Fibroblast of the conjunctiva (primary cell): ENCODE measurements at places on chromosomes 3 and 15.

DNA sequence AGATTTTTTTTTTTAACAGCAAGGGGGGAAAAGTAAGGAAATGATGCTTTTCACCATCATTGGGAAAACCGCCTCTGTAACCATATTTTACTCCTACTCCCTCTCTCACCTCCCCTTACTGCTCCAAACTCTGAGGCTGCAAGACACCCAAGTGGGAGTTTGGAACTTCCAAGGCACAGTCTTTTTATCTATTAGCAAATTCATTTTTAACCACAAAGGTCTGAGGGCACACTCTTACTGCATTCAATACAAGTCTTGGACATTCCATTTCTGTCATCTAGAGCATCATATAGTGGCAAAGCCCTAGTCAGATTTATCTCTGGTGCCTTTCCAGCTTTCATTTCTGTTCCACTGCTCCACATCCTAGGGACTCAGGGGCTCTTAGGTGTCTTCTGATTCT is 13.2 kb downstream of the FAM162A start:
- DNase-seq, result no peak

- DNase-seq, result no peak
These were observed 20.7 kb upstream of the ADAMTS9 start for GRCh38 chr3:64708456-64708855.

DNA sequence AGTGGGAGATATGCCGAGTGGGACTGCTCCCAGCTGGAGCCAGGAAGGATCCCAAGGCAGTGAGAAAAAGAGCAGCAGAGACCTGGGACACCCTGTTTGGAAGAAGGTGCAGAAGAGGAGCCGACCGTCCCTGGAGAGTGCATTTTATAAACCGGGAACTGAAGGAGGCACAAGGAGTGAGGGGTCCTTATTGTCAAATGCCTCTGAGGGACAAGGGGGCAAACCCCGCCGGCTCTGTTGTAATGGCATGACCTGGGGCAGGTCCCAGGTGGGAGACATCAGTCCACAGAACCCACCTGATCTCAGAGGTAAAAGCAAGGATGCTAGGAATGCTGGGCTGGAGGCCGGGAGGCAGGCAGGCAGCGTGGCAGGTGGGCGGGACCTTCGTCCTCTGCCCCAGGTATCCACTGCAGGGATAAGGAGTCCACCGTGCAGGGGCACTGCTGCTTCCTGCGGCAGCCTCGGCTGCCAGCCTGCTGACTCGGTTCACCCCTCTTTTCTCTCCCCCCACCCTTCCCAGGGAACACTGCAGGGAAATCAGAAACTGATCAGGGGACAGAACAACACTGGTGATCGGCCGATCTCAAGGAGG is 26.9 kb downstream of the ADAMTS17 start:
- DNase-seq, result no peak

- peak; percentile 86 for DNase-seq
These were observed at the start of gene CFAP91 for GRCh38 chr3:119702530-119703527. Gene CFAP91, plus strand, starts transcription at chr3:119703022. Its CDS starts 77 bp downstream, at chr3:119703099.

GRCh38 chr3:58176185-58176530 is 34.6 kb downstream of the DNASE1L3 start:
- DNase-seq, result no peak

- DNase-seq, result no peak
These were observed 604.7 kb upstream of the EPHA6 start for GRCh38 chr3:96209699-96210098.

DNA sequence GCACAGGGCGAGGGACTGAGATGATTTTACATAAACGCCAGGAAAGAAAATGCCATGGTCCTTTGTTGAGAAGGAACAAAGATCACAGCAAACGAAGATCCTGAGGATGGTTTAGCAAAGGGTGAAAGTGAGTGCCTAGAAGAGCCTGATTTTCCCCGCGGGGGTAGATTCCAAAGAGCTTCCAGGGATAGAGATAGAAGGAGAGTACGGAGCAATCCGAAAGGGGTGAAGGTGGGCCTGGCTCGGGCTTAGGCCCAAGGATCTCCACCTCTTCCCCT is 977 bp downstream of the CDC25A start:
- DNase-seq, result no peak

- no peak for DNase-seq
These were observed 183.2 kb downstream of the NEK10 start for GRCh38 chr3:27186013-27186412.

DNA sequence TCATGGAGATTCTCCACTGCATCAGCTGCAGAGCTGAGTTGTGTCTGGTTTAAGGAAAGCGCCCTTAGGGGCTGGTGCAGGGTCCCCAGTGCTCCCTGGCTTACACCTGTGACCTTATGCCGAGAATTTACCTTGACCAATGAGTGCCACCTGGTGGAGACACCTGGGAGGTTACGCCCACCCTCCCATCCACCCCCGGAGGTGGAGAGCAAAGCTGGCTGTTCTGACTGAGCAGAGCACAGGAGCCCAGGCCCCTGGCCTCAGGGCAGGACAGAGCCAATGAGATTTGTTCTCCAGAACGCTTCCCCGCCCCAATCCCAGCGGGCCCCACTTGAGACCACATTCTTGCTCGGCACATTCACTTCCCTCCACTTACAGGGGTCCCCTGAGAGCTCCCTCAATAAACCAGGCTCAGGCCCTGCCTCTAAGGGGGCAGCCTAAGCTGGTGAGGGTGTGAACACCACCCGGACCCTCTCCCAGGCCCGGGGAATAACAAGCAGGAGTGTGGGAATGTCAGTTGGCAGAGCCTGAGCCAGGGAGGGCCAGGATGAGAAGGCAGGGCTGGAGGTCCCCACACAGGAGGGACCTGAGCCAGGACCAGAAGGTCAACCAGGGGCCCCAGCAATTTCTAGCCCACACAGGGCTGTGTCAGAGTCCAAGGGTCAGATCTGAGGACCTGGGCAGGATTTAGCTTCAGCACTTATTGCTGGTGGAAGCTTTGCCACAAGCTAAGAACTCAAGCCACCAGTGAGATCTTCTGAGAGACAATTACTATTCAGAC is 117.1 kb downstream of the TPRA1 start:
- DNase-seq, result no peak

DNA sequence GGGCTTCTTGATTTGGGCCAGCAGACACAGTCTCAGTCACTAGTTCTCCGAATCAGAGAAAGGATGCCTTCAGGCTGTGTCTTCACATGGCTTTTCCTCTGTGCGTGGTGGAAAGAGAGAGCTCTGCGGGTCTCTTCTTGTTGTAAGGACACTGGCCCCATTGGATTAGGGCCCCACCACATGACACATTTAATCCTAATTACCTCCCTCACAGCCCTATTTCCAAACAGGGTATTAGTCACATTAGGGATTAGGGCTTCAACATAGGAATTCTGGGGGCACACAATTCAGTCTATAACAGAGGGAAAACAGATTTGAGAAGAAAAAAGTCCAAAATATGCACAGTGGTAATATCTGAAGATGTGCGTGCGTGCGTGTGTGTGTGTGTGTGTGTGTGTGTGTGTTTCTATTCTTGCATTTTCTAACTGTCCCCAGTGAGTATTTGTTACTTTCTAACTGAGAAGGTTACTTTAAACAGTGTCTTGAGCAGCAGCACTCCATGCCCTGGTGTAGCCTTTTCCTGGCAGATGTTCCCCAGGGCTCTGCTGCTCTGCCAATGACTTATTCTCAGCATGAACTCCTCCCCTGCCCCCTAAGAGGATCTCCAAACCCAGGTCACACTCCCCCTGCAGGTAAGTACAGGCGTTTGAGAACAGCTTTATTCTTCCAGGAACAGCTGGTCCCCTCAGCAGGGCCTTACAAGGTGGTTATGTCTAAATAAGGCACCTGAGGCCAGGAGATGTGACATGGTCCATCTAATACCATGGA is 72.9 kb downstream of the RPL39L start:
- DNase-seq, result peak; percentile 24

- no peak for DNase-seq
These were observed 51.4 kb downstream of the CORO2B start for GRCh38 chr15:68630211-68630555.
